ENCODE measurements at places on chromosomes 3 and 15.

GRCh38 chr3:4756855-4757574 lies 222.2 kb upstream of the BHLHE40 start:
- no peak for DNase-seq

DNA sequence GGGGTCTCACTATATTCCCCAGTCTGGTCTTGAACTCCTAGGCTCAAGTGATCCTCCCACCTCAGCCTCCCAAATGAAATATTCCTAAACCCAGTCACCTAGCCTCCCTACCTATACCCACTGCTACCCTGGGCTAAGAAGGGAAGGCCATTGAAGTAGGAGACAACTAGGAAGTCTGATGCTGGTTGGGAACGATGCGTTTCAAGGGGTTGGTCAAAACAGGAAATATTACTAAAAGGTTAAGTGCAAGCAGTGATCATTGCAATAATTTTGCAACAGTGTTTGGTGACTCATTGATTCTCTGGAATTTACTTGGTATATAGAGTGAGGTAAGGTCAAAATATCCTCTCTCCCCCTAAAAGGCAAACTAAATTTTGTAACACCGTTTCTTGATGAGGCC lies 4.6 kb upstream of the UQCRC1 start:
- no peak for DNase-seq

DNA sequence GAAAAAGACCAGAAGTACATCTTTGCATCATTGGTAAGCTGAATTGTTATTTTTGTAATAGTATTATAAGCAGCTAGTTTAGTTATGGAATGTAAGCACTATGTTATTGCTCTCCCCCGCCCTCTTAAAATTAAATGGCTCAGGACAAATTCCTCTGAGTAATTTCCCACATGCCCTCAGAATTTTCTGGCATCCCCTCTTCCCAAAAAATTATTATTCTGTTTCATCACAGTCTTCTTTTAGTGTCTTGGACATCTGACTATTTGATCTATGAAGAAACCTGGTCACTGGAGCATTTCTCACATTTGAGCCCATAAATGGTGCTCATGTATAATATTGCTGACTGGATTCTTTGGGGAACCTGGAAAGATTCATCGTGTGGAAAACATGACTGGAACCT lies 68.3 kb downstream of the KLHL25 start:
- DNase-seq = no peak

- no peak for DNase-seq
Measured at GRCh38 chr15:78055919-78056713, 21.4 kb downstream of the TBC1D2B start.

DNA sequence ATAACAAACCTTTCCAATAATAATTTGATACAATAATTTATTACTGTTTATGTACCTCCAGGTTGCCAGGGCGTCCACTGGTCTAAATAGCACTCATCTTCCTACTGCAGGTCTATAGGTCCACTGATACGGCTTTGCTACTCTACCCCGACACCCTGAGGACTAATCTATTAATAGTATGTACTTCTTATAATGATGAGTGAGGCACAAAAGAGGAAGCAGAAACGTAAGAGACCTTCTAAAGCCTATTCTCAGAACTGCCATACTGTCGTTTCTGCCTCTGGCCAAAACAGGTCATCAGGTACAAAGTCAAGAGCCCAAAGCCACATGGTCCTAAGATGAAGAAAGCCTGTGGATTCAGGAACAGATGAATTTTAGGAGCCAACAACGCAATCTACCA lies 163.2 kb upstream of the GRM7 start:
- no peak for DNase-seq

- peak; percentile 82 for DNase-seq
Measured at GRCh38 chr15:34993877-34994276, 5.8 kb upstream of the ZNF770 start.

DNA sequence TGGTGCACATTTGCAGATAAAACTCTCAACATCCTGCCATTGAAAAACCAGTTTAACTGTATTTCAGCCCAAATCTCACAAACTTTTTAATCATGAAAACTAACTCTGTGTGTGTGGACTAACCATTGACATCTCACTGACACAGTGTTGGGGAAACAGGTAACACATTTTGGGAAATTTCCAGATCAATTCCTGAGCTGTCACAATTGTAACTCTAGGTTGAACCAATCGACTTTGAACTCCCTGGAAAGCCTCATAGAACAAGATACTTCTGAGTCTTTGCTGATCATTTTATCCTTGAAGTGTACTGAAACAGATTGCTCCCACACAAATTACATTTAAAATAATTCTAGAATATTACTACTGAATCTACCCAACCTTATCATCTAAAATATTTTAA lies 667.9 kb upstream of the NR2F2 start:
- DNase-seq = no peak

DNA sequence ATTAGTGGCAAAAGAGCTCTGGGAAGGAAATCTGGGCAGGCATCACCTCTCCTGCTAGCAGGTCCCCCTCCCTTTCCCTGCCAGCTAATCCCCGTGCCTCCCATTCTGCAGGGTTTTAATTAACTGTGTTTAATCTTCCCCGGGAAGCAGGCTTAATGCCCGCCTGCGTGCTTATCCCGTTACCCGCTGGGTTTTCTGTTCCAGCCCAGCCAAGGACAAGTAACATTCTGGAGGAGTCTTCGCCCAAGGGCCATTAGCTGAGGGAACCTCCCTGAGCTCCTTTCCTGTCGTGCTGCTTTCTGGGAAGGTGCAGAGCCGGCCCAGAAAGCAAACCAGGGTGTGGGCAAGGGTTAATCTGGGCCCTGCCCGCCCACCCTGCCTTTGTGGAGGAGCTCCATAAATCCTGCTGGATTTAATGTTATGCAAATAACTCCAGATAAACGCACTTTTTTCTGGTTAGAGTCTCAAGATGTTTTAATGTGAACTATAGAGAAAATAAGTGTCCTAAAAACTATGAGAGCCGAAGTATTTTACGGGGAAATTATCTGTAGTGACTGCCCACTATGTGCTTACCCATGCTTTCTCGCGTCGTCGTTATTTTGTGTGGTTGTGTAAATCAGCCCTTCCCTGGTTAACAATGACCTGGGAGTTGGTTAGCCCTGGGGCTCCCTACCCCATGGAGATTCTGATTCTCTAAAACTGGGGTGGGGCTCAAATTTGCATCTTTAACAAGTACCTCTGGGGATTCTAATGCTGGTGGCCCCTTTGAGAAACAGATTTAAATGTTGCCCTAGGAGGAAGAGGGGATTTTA lies 25.9 kb downstream of the TRIM71 start:
- no peak for DNase-seq

DNA sequence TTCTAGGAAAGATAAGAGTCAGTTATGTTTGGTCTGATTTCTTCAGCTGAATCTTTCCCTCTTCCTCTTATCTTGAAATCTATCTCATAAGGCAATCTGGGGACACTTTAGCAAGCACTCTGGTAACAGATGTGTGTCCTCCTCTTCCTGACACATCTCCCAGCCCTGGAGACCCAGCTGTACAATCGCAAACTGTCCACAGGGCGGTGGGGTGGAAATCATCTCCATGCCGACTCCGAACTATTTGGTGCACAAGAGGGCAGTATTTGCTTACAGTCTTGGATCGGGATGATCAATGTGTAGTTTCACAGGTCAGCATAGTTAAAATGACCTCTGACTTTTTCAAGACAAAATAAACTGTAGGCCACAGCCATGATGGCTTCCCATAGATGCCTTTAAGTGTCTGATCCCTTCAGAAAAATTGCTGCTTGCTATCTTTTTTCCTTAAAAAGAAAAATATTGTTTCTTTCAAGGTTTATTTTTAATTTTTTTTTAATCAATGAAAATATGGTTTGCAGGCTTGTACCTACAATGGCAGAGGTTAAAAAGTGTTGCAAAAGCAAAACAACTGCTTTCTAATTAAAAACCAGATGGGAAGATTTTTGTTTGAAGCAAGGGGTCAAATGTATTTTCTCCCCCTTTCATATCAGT lies 17.7 kb downstream of the EEFSEC start:
- no peak for DNase-seq

Data from GM13976 (cell line).